ENCODE measurements at places on chromosomes 13 and 19.

DNA sequence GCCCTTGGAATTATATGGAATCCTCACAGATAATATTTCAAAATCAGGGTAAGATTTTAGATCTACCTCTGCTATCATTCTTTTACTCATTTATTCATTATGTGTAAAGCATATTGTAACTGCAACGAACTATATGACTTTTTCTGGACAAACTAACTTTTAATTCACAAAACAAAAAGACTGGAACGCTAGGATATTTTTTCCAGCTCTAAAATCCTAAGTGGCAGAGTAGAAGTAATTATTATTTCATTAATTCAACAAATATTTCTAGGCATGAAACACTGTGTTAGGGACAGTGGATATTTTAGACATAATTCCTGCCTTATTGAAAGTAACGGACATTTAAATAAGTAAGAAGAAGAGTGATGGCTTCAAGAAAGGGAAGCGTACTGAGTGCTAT, 26.9 kb upstream of the SOX21 start:
- no peak for DNase-seq

- DNase-seq = no peak
Observed at GRCh38 chr19:54616821-54617560, 13.3 kb upstream of the LILRB1 start.

DNA sequence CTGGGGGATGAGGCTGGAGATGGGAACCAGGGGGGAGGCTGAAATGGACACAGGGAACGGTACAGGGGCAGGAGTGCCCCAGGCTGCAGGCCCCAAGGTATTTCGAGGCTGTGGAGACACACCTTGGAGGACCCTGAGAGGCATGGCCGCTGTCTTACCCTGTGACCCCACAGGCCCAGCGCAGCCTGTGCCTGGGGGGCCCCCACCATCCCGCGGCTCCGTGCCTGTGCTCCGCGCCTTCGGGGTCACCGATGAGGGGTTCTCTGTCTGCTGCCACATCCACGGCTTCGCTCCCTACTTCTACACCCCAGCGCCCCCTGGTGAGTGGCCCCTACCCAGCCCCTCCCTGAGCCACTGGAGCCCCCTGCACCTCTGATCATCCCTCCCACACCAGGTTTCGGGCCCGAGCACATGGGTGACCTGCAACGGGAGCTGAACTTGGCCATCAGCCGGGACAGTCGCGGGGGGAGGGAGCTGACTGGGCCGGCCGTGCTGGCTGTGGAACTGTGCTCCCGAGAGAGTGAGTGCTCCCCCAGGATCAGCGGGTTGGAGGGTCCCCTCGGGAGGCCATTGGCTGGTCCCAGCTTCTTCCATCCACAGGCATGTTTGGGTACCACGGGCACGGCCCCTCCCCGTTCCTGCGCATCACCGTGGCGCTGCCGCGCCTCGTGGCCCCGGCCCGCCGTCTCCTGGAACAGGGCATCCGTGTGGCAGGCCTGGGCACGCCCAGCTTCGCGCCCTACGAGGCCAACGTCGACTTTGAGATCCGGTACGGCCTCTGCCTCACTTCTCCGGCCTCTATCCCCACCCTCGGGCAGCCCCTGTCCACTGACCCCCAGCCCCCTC, 16.9 kb upstream of the SPIB start:
- DNase-seq = no peak

DNA sequence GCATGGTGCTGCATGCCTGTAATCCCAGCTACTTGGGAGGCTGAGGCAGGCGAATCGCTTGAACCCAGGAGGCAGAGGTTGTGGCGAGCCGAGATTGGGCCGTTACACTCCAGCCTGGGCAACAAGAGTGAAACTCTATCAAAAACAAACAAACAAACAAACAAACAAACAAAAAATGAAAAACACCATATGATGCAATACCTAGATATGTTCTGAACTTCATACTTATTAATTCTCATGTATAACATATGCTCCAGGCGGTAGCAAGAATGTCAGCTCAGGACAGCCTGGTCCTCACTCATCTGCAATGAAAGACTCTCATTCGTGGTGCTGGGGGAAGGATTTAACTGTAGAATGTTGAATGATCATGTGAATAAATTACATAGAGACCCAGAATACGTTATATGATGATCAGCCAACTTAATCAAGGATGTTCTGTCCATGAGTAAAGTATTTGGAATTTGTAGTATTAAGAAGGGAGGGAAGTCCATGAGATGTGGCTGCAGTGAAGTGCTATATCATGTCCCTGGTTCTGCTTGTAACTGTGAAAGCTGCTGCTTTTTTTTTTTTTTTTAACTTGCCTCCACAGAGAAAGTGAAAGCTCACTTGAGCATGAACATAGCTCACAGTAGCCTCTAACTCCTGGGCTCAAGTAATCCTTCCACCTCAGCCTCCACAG, 206.8 kb downstream of the UQCRFS1 start:
- no peak for DNase-seq

DNA sequence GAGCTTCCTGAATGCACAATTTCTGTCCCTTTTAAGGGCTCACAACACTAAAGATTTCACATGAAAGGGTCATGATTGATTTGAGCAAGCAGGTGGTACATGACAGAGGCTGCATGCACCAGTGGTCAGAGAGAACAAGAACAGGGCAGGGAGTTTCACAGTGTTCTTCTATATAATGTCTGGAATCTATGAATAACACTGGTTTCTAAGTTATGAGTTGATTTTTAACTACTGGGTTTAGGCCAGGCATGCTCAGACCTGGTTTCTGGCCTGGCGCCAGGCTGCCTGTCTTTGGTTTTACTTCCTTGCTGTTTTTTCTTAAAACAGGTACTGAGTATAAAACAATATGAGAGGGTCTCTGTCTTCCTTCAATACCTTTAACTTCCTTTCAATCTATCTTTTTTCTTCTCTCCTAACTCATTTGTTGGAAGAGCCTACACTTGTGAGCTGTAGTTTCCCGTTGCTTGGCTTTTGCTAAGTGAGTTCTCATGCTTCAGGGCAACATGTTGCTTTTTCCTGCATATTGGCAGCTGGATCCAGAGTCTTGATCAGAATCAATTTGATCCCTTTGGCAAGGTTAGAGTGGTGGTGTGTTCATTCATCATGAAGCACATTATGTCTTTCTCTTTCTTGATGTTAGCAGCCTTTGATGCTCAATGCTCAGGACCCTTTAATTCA, 38.5 kb upstream of the FGF14 start:
- no peak for DNase-seq

DNA sequence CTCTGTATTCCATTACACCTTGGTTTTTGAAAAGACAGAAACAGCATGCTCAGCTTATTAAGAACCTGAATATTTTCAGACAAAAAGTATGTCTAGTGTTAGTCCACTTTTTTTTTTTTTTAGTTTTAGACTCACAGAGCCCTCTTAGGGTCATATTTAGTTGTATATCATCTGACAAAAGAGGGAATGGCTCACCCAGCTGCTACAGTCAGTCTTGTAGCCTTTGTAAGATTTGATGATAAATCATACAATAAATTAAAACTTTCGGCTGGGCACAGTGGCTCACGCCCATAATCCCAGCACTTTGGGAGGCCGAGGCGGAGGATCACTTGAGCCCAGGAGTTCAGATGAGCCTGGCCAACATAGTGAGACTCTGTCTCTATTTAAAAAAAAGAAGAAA, 43.7 kb upstream of the LDLR start:
- DNase-seq = no peak

- no peak for DNase-seq
Observed at GRCh38 chr13:31051999-31052398, 109.7 kb downstream of the HSPH1 start.

GRCh38 chr13:111875915-111876314, 191.0 kb upstream of the SOX1 start:
- no peak for DNase-seq

DNA sequence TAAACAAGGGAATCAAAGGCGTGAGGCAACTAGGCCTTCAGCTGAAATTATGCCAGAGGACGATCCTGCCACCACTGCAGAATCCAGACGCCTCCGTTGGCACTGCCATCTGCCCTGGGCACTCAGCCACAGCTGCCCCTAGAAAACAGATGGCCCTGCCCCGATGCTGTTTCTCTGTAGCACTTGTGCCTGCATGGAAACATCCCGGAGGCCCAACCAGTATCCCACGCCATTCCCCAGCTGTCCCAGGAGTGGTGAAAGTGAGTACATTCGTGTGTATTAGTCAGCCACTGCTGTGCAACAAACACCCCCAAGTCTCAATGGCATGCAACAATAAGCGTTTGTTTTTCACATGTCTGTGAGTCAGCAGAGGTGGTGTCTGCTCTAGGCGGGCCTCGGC, 8.9 kb upstream of the CRTC1 start:
- no peak for DNase-seq

DNA sequence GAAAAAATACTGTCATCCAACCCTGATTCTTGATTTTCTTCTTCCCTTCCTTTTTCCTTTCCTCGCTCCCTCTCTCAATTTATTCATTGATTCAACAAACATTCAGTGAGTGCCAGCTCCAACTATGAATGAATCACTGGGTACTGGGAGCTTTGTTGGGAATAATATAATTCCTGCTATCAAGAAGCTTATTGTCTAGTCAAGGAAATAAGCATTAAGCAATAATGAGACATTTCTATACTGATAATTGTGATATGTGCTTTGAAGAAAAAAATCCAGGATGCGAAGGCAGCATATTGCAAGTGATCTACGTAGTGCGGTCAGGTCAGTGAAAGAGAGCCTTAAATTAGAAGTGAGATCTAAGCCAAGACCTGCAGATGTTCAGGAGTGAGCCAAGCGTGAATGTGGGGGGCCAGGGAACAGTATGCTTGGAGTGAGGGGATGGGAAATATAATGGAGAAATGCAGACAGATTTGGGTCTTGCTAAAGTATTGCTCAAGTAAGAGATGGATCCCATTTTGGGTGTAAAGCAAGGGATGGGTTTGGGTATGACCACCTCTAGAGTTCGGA, 253.5 kb downstream of the LHFPL6 start:
- no peak for DNase-seq

- DNase-seq = no peak
Observed at GRCh38 chr19:29770648-29771047, 41.1 kb upstream of the CCNE1 start.

DNA sequence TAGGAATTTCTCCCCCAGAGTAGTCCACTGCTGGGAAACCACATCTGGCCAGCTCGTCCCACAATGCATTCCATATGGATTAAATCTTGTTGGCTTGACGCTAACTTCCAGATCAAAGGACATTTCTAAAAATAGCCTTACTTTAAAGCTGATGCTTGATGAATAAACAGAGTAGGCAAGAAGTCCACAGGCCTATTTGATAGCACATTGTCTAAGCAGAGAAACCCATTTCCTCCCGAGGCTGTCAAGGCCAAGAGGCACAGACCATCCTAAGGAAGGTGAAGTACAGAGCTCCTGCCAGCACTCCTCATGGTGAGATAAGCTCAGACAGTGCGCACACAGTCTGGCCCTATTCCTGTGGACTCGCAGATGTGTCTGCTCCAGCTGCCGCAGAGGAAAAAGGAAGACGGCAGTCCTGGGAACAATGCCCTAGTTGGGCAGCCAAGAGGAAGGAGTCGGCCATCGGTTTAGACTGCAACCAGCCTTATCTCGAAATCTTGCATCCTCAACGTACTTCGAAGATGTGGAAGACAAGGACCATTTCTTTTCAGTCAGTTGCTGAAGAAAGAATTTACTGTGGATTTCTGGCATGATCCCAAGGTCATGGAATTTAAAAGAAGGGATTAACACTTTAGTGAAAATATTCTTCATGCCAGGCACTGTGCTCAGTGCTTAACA, 156.8 kb downstream of the RGCC start:
- no peak for DNase-seq

DNA sequence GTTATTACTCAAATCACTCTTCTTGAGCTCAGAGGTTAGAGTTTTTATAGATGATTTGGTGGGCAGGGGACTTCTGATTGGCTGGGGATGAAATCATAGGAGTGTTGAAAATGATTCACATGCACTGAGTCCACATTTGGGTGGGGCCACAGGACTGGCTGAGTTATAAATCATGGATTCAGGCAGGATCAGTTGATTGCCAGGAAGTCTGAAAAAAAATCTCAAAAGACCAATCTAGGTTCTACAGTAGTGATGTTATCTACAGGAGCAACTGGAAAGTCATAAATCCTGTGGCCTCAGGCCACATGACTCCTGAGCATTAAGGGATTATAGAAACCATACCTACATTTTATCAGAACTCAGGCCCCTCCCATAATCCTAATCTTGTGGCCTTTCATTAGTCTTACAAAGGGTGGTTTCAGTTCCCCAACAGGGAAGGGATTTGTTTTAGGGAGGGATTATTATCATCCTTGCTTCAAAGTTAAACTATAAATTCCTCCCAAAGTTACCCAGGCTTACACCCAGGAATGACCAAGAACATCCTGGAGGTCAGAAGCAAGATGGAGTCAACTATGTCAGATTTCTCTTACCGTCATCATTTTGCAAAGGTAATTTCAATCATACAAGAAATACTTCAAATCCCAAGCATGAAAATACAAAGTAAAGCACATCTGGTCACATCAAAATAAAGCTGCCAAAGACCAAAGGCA, 5.6 kb upstream of the CCDC70 start:
- no peak for DNase-seq

- no peak for DNase-seq
Observed at GRCh38 chr19:40466985-40467734, at the start of gene SPTBN4. TSS of gene SPTBN4 (plus strand) at chr19:40467001. CDS start at chr19:40472622, 5,621 bp downstream.

GRCh38 chr13:113566227-113566561, 18.4 kb upstream of the TFDP1 start:
- DNase-seq = no peak

DNA sequence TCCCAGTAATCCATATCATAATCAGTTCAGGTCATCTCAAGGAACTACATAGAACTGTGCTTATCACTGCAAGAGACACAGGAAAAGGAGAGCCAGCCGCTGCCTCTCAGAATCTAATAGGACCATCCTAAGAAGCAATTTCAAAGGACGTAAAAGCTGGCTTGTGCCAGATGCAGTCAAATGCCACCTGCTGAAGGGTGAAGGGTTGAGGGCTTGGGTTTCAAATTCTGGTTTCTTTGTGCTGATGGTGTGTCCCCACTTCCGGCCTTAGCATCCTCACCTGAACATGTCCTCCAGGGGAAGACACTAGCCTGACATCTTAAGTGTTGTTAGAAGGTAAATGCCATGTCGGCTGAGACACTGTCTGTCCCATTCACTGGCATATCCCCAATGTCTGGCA, 477.1 kb upstream of the TSHZ3 start:
- DNase-seq = no peak

GRCh38 chr13:30145709-30146367, 161.5 kb downstream of the KATNAL1 start:
- no peak for DNase-seq

DNA sequence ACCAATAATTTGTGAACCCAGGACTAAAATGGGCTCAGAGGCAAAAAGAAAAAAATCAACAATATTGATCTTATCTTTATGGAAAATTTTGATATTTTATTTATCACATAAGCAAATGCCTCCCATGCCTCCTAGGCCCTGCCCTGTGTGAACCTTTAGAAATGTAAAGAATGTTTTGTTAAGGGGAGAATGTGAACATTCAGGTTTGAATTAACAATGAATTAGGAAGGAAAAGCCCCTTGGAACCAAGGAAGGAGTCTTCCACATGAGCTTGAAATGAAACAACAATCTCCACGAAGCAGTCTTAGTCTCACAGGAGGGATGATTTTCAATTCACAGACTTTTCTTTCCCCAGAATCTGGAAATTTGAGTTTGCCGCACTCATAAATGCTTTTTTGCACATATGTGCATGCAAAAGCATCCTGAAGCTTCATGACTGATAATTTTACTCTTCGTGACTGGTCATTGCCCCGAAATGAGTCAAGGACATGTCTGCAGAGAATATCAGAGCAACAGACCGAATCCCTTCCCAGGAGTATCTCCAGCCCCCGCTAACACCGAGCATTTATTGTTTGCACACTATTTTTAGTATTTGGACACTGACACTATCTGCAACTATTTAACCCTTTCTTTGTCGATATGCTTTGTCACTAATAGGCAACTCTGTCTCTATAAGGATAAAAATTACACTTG, 135.2 kb downstream of the DCT start:
- no peak for DNase-seq

Measured in stimulated activated CD8-positive, alpha-beta memory T cell treated with anti-CD3 and anti-CD28 coated beads, Interleukin-7, amount 100 ng/mL, for 1 hour (primary cell).